ENCODE measurements at places on chromosomes 6 and 20. TPM values are rescaled to one million over a fixed set of nuclear protein-coding genes. Genes with fewer than 3 reads are reported as not detected.

NKX2-2 gene
- not detected for total RNA-seq

NKX2-4 gene
- not detected for total RNA-seq

WFDC12 gene
- not detected for total RNA-seq

C6orf141 gene
- 2.2 TPM for total RNA-seq

SLCO4A1 gene
- 0.24 TPM for total RNA-seq

GLP1R gene
- total RNA-seq: not detected

CST3 gene
- total RNA-seq: 3,122 TPM

EDN3 gene
- not detected for total RNA-seq

DLL1 gene
- total RNA-seq: 1.7 TPM

PARD6B gene
- 0.10 TPM for total RNA-seq

PKIB gene
- total RNA-seq: 0.29 TPM

SSTR4 gene
- total RNA-seq: not detected

DLK2 gene
- not detected for total RNA-seq

PNPLA1 gene
- not detected for total RNA-seq

SLC22A7 gene
- total RNA-seq: not detected

VNN1 gene
- 0.06 TPM for total RNA-seq

ECT2L gene
- total RNA-seq: 0.20 TPM

RAET1E gene
- 0.06 TPM for total RNA-seq

OTOR gene
- total RNA-seq: not detected

PROKR2 gene
- total RNA-seq: not detected

PTK6 gene
- 0.15 TPM for total RNA-seq

STX7 gene
- 22.0 TPM for total RNA-seq

SLC17A4 gene
- total RNA-seq: not detected

GGTLC1 gene
- not detected for total RNA-seq

FOXC1 gene
- total RNA-seq: 4.3 TPM

KHDC3L gene
- total RNA-seq: not detected

ZSCAN31 gene
- total RNA-seq: 10.1 TPM

RIN2 gene
- total RNA-seq: 38.9 TPM

TSHZ2 gene
- total RNA-seq: 16.7 TPM

C6orf52 gene
- total RNA-seq: not detected

ZC2HC1B gene
- not detected for total RNA-seq

BANF2 gene
- total RNA-seq: not detected

THBS2 gene
- 710 TPM for total RNA-seq

SLC4A11 gene
- 1.5 TPM for total RNA-seq

CAGE1 gene
- total RNA-seq: not detected

TREML2 gene
- total RNA-seq: not detected

ADGRG6 gene
- 0.06 TPM for total RNA-seq

DEF6 gene
- total RNA-seq: 0.50 TPM

SAMD3 gene
- not detected for total RNA-seq

PDE7B gene
- total RNA-seq: 41.9 TPM

TJAP1 gene
- 15.1 TPM for total RNA-seq

PHACTR3 gene
- not detected for total RNA-seq

SLC26A8 gene
- total RNA-seq: not detected

CDH4 gene
- total RNA-seq: not detected

REM1 gene
- 1.2 TPM for total RNA-seq

NFATC2 gene
- total RNA-seq: 0.31 TPM

TMEM170B gene
- total RNA-seq: 0.98 TPM

SLC17A1 gene
- not detected for total RNA-seq

C20orf144 gene
- not detected for total RNA-seq

VGLL2 gene
- total RNA-seq: not detected

PEX6 gene
- 21.8 TPM for total RNA-seq

ASF1A gene
- 9.5 TPM for total RNA-seq

TFAP2C gene
- not detected for total RNA-seq

PERP gene
- total RNA-seq: 6.6 TPM

SLC13A3 gene
- total RNA-seq: 2.5 TPM

Measured in cardiac ventricle fibroblast (primary cell).